ENCODE measurements at places on chromosomes 3 and 15.

DNA sequence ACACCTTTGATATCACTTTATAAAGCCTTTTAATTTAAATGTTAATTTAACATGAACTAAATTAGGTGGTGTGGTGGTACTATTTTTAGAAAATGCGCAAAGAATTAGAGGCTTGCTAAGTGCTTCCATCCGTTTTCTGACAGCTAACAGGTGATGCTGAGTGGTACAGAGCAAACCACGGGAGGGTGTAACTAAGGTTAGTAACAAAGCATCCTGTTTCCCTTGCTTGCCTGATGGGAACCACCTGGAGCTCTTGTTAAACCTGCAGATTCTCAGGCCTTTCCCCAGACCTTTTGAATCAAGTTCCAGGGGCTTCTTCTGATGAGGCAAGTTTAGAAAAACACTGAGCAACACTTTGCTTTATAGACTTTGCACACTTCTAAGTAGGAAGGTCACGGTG is 101.0 kb downstream of the ATG7 start:
- no peak for DNase-seq

GRCh38 chr3:14863333-14864100 is 44.8 kb downstream of the FGD5 start:
- no peak for DNase-seq

DNA sequence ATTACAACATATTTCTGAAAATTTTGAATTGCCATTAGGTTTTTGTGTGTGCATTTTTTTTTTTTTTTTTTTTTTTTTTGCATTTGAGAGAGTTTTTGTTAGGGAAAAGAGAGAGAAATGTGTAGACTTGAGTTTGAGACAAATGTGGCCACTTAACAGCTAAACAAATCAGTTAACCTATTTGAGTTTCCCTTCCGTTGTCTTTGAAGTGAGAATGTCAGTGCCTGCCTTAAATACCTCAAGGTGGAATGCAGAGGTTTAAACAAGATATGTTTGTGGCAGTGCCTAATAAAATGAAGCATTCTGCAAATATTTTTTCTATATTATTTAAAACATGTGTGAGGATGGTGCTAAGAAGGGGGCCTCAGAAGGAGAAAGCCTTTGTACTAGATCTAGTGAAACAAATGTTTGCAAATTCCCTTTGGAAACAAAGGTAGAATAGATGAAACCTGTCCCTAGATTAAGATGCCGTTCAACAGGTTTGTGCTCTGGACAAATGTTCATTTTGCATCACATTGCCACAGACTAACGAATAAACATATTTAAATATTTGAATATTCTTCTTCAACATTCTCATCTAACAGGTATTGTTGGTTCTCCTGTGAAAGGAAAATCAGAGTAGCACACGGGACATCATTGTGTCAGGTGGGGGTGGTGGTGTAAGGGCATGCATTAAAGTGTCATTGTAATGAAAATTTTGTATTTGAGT is 80.7 kb downstream of the SATB1 start:
- no peak for DNase-seq

GRCh38 chr15:51780636-51781035 is 29.2 kb downstream of the TMOD2 start:
- no peak for DNase-seq
